ENCODE measurements at places on chromosomes 7 and 10. TPM values are rescaled to one million over a fixed set of nuclear protein-coding genes. Genes with fewer than 3 reads are reported as not detected.

PLA2G12B gene
- not detected for total RNA-seq

GRCh38 chr10:119910689-119911088 lies 18.2 kb downstream of the SEC23IP start:
- no peak for DNase-seq

CROT gene
- total RNA-seq: 20.1 TPM

DNA sequence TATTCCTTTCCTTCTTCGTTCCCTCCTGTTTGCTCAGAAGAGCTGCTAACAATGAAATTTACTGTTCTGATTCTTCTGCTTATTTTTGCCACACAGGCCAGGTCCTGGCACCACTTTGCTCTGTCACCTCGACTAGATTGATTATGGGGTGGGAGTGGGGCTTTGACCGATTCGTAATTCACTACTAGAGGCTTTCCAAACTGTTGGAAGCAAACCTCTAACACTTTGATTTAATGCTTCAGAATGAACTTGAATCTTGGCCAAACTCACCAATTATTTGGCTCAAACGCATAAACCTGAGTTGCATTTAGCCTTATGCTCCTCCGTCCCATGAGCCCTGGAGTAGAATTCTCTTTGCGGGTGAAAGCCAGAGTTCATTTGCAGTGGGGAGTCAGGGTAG lies 476.2 kb upstream of the FZD8 start:
- no peak for DNase-seq

DNA sequence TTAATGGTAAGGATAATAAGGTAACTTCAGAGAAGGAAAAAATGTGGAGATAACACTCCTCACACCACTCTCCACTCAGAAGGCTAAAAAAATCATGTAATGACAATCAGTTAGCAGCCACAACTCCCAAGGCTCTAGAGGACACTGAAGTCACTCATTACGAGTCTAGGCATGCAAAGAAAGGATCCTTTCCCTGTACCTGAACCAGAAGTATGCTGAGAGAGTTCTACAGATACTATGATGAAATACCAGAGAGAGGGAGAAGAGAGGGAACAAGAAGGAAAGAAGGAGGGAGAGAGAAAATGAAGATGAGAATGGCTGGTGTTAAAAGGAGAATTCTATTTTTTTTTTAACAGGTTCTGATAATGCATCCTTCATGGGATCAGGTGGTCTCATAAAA lies 224.3 kb upstream of the PLXNA4 start:
- DNase-seq: no peak

DNA sequence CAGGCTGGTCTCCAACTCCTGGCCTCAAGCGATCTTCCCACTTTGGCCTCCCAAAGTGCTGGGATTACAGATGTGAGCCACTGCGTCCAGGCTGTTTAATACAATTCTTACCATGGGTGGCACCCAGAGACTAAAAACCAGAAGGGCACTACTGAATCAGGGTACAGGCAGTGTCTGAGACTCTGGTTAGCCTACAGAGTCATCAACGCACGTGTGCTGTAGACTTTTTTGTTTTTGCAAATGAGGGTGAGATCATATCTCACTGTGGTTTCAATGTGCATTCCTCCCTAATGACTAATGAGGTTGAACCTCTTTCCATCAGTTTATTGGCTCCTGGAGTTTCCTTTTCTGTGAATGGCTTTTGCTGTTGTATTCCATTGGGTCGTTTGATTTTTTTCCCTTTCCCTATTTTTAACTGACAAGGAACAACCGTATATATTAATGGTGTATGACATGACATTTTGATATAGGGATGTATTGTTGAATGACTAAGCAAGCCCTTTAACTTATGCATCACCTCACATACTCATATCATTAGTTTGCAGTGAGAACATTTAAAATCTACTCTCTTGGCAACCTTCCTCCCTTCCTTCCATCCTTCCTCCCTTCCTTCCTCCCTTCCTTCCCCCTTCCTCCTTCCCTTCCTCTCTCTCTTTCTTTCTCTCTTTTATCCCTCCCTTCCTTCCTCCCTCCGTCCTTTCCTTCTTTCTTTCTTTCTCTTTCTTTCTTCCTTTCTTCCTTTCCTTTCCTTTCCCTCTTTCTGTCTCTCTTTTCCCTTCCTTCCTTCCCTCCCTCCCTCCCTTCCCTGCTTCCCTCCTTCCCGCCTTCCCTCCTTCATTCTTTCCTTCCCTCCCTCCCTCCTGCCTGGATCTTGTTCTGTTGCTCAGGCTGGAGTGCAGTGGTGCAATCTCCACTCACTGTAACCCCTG lies 9.3 kb upstream of the TMEM270 start:
- no peak for DNase-seq

DNA sequence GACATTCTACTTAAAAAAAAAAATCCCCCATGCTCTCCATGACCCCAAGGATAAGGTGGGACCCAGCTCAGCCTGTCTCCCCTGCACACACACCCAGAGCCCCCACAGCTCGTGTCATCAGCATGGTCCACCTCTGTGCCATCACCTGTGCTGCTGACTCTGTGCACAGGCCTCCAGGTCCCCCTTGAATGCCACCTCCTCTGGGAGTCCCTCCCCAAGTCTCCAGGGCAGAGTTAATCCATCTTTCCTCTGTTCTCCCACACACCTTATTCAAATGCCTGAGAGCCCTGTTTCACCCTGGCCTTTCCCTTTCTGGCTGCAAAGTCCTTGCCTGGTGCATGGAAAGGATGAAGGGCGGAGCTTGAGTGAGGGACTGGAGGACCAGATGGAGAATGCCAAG lies 194.1 kb upstream of the LYZL2 start:
- DNase-seq: no peak

DNA sequence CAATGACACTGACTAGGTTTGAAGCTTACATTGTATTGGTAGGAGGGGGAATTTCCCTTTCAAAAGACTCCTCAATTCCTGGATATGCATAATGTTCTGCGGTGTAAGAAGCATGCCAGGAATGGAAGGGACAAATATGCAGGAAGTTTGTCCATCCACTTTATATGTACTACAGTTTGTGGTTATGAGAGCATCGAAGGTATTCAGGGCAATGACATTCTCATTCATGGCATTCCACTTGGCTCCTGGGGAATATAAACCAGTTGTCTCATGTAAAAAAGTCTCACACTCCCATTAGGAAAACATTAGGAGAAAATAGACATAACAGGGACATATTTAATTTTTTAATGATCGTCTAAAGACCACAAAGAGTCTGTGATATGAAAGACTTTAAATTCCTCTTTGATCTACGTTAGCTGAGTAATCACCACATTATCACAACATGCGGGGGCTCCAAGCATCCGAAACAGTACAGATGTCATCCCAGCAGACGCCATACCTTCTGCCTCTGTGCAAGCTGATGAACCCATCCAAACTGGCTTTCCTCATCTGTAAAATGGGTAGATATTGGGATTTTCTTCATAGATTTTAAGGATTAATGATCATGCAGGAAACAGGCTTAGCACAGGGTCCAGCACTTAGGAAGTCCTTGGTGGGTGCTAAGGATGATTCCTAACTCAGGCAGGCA lies 675.3 kb downstream of the INHBA start:
- DNase-seq: no peak

DNA sequence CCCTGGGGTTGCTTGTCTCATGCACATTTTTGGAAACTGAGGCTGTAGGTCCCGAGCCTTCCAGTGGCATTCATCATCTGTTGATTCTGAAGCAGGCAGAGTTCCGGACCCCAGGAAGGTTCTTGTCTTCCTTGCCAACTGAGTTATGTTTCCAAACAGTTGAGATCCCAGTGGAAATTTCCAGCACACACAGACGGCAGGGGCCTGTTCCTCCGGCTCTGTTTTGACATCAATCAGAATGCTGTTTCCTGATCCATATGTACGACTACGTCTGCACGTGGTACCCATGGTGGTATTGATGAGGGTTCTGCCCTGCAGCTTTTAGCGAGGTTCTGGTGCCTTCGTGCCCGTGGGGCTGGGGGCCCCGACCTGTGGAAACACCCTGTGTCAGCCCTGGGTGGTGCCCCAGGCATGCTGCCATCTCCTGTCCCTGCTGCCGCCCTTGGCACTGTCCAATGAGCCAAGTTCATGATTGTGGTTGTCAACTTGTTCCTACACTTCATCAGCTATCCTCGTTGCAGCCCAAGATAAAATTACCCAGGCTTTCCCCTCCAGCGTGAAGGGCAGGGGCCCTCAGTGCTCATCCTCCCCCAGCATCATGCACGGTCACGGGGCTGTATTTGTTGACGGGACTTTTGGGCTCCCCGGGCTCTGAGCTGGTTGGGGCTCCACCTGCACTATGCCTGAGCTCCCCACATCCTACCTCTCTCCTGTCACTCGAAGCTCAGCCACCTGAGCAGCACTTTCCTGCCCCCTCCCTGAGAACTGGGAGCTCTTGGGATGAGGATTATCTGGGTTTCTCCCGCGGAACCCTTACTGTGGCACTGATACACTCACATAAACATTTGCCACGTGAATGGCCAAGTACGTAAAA lies 7.8 kb upstream of the DPYSL4 start:
- no peak for DNase-seq

- peak; percentile 79 for DNase-seq
These were observed 45.9 kb upstream of the KCNIP2 start for GRCh38 chr10:101889256-101890210.

- DNase-seq: no peak
These were observed 465.6 kb upstream of the IGFBP3 start for GRCh38 chr7:46386428-46387399.

DNA sequence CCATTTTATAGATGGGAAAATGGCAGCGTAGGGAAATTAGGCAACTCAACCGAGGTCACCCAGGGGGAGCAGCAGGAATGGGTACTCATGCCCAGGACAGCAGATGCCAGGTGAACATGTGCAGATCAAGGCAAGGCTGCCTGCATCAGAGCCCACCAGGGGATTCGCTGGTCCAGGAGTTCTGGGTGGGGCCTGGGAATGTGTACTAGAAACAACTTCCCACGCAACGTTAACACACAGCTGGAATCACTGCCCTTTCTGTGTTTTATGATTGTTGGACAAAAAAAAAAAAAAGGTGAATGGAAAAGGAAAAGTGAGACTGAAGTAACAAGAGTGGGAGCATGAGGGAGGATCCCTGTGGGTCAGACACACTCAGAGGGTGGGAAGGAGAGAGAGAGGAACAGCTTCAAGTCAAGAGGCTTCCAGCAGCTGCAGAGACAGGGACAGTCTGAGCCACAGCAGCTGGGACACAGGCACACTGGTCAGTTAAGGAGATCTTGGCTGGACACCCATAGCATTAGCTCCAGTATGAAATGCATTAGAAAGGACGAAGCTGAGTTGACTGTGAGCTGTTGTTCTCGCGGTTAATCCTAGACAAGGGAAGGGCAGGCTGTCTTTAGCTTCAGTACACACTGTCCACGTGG lies 187.9 kb upstream of the INHBA start:
- no peak for DNase-seq

DNA sequence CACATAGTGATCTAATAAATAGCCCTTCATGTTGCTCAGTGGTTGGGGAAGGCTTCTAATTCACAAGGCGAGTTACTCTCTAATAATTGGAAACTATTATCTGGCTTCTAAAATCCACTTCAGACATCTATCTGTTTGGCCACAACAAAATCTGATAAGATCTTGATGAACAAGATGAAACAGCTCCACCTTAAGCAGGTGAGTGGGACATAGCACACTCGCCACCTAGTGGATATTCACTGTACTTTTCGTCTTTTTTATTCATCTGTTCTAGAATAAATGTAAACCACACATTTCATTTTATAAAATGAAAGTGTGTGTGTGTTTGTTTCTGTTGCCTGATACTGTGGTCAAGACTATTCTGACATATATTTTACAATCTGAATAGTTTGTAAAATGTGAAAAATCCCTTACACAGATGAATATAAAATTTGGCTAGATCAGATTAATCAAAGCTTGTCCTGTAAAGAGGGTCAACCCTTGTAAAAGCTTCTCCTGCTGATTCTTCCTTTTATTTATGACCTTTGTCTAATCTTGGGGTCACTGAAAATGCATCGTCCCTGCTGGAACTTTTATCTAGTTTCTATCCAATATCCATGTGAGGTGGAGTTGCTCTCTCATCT lies 26.5 kb upstream of the CNTNAP2 start:
- no peak for DNase-seq

- no peak for DNase-seq
These were observed 96.3 kb downstream of the ALOX5 start for GRCh38 chr10:45470098-45471012.

DNA sequence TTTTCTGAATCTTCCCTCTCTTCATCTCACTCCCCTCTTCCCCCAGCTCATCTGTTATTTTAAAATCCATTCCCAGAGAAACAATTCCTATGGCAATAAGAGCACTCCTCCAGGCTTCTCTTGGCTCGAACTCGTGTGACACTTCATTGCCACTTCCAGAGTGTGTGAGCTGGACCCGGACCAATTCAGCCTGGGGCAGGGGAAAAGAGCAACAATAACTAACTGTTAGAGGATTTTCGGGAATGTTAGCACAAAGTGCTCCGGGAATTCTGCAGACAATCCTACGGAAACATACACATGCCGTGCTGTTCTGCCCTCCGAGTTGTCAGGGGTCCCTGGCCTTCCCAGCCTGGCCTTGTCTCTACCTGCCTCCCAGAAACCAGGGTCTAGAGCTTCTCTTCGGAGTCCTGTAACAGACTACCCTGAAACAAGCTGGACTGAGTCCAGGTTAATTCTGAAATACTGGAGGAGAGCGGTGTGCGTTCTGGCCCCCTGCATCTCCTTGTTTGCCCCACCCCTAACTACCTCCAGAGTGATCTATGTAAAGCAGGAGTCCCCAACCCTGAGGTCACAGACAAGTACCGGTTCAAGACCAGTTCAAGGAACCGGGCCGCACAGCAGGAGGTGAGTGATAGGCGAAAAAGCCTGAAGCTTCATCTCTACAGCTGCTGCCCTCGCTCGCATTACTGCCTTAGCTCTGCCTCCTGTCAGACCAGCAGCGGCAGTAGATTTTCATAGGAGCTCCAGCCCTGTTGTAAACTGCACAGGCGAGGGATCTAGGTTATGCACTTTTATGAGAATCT lies 11.3 kb downstream of the COL26A1 start:
- DNase-seq: no peak

DNA sequence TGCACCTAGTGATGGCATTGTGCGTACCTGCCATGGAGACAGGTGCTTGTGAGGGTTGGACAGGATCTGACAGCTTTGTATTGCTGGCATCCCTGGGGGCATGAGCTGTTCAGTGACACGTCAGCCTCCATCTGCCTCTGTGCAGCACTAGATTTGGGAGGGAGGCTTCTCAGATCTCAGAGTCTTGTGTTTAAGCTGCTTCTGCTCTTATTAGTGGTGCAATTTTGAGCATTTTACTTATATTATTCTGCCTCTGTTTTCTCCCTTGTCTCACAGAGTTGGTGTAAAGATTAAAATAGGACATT lies 5.1 kb downstream of the ARHGAP22 start:
- no peak for DNase-seq

DNA sequence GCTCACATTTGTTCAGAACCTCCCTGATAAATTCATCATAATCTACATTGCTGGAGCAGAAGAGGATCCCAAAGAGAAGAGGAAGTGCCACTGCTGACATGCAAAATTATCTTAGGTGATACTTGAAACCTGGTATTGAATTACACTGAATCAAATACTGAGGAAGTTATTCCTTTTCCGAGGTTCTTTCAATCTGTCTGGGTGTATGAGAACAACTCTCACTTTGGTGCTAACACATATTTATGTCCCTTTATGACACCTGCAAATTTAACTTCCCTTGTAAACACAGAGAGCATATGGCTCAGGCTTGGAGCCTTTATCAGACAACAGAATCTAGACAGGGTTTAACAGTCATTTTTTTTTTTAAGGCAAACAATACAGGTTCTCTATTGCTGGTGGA lies 131.4 kb downstream of the SRPK2 start:
- no peak for DNase-seq

GRCh38 chr10:96448021-96448457 lies 65.7 kb downstream of the TLL2 start:
- no peak for DNase-seq

GRCh38 chr7:101630591-101630990 lies 1.5 kb upstream of the MYL10 start:
- no peak for DNase-seq

All from neural crest cell (in vitro differentiated cells).